ENCODE measurements at places on chromosomes 3 and 15.

DNA sequence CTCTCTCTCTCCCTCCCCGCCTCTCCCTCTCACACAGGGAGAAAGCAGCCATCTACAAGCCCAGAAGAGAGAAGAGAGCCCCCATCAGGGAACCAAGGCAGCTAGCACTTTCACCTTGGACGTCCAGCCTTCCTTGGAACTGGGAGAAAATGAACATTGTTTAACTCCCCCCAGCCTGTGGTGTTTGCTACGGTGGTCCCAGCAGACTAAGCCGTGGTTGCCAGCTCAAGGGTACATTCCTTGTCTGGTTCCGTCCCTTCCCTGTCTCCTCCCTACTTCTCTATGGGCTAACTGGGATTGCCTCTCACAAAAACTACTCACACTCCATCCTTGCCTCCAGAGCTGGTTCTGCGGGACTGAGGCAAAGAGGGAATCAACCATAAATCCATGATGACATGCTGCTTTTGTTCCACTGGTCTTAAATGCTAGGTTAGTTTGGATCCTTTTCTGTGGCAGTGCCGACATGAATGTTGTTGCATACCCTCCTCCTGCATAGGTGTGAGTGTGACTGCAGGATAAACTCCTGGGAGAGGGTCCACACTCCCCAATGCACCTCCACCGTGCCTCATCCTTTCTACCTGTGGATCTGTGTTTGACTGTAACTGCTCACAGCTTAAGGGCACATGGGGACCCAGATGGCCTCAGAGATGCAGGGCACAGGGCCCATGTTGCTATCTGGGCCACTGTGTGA lies 12.0 kb downstream of the C3orf22 start:
- DNase-seq: no peak

GRCh38 chr3:10933805-10934481 lies 58.6 kb upstream of the SLC6A1 start:
- no peak for DNase-seq

- no peak for DNase-seq
These were observed 1.1 kb upstream of the FAM3D start for GRCh38 chr3:58667704-58668103.

GRCh38 chr15:26628071-26628470 lies 144.8 kb downstream of the GABRB3 start:
- DNase-seq: no peak

- DNase-seq: peak; percentile 27
These were observed 354.2 kb upstream of the IL12A start for GRCh38 chr3:159634483-159634882.
